ENCODE measurements at places on chromosomes 16 and 17.
A peak's percentile ranks its signal among the peaks of the same experiment; 100 is the strongest.

DNA sequence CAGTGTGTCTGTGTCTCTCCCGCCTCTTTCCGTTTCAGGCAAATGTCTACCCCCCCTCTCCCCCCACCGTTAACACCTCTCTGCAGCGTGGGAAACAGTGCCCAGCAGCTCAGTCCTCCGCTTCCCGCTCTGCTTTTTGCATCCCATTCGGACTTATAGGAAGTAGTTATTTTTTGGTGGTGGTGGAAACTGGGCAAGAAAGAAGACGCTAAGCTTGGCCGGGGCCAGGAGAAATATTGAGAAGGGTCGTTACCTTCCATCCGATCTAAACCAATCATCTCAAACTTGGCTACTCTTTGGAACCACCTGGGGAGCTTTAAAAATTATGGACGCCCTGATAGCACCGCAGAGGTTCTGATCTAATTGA is 499 bp upstream of the HLF start:
- DNase-seq = no peak

DNA sequence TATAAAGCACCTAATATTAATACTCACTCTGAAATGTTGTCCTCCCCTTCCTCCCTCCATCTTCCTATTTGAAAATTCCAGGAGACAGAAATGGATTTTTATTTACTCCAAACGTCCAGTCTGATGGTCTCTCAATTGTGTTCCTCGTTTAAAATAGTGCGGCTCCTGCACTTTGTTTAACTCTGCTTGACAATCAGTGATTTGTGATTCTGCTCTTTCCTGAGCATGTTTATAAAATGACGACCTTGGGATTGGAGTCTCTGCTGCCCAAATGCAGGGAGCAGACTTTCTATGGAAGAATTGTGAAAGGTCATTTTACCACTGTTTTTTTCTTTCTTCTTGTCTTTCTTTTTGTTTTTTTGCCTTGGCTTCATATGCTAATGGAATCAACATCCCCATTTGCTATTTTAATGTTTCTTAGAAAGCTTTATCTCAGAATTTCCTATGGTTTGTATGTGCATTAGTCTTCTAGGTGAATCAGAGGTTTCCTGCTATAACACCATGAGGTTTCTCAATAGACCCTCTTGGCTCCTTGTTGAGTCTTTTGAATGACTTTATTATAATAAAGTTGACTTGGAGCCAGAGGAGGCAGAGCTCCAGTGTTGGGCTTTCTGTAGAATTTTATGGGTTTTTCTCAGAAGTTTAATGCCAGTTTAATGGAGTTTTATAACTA is 376.5 kb downstream of the CDH11 start:
- no peak for DNase-seq

- DNase-seq = no peak
These were observed 7.9 kb downstream of the MSI2 start for GRCh38 chr17:57264250-57264649.

- DNase-seq = peak; percentile 42
These were observed 1.2 kb downstream of the PCGF2 start for GRCh38 chr17:38746849-38747462.

DNA sequence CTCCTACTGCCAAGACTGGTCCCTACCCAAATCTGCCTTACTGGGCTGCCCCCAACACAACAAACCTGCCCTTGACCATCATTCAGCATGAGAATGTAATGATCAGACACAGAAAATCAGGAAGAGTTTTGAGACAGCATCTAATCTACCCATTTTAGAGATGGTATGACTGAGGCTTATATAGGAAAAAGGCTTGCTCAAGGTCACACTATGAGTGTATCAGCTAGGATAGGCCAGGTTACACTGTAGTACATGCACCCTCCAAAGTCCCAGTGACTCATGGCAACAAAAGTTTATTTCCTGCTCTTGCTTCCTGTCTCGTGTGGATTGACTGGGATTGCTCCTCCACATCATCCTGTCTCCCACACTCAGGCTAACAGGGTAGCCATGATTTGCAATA is 27.9 kb downstream of the NLRC5 start:
- DNase-seq = no peak

- no peak for DNase-seq
These were observed 40.6 kb downstream of the RAB11FIP4 start for GRCh38 chr17:31431852-31432658.

DNA sequence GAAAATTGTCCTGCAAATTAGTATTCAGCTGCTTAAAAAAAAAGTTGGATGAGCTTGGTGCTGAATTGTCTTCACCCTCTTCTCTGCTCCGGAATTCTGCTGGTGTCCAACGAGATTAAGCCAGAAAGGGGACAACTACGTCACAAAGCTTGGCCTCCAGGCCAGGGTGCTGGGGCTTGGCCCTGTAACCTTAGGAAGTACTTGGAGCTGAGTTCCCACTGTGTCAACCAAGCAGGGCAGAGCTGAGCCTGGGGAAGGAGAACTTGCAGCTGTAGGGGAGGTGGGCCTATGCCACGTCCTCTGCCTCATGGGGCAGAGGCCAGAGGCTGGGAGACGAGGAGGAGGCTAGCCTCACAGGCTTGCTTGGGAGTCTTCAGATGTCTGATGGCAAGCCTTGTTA is 71.2 kb downstream of the CLEC16A start:
- DNase-seq = no peak

- no peak for DNase-seq
These were observed 996 bp downstream of the TNFSF13 start for GRCh38 chr17:7559320-7560171.

- DNase-seq = no peak
These were observed 53.0 kb downstream of the SF3B3 start for GRCh38 chr16:70576431-70577255.

- DNase-seq = no peak
These were observed 674 bp downstream of the TOM1L1 start for GRCh38 chr17:54901230-54901822.

DNA sequence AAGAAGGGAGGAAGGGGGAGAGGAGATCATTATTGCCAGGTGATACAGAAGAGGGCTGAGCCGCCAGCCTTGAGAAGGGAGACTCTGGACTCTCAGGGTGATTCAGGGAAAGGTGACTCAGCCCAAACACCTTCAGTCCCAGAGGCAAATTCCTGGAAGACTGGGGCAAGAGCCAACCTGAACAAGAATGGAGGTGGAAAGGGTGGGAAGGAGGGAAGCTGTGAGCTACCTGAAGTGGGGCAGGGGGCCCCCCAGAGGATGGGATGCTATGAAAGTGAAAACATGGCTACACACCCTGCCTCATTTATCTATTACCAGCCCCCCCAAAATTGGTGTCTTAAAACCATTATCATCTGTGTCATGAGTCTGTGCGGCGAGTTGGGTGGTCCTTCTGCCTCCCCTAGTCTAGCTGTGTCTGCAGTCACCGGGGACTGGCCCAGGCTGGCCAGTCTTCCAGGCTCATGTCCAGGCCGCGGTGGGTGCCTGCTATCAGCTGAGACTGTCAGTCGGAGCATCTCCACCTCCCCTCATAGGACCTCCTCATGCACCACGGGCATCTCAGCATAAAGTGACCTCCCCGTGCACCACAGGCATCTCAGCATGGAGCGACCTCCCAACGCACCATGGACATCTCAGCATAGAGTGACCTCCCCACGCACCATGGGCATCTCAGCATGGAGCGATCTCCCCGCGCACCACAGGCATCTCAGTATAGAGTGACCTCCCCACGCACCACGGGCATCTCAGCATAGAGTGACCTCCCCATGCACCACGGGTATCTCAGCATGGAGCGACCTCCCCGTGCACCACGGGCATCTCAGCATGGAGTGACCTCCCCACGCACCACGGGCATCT is 3.2 kb upstream of the SLC47A2 start:
- no peak for DNase-seq

GRCh38 chr16:53545433-53545832 is 42.4 kb upstream of the AKTIP start:
- no peak for DNase-seq

GRCh38 chr16:49464877-49465504 is 91.4 kb downstream of the C16orf78 start:
- no peak for DNase-seq

GRCh38 chr16:89237733-89238132 is 20.2 kb downstream of the ZNF778 start:
- DNase-seq = no peak

- no peak for DNase-seq
These were observed 539 bp upstream of the KRTAP4-8 start for GRCh38 chr17:41098481-41098880.

GRCh38 chr17:30476726-30477082 is 504 bp upstream of the GOSR1 start:
- DNase-seq = no peak

GRCh38 chr16:30953511-30954124 is 3.9 kb upstream of the SETD1A start:
- peak; percentile 78 for DNase-seq

DNA sequence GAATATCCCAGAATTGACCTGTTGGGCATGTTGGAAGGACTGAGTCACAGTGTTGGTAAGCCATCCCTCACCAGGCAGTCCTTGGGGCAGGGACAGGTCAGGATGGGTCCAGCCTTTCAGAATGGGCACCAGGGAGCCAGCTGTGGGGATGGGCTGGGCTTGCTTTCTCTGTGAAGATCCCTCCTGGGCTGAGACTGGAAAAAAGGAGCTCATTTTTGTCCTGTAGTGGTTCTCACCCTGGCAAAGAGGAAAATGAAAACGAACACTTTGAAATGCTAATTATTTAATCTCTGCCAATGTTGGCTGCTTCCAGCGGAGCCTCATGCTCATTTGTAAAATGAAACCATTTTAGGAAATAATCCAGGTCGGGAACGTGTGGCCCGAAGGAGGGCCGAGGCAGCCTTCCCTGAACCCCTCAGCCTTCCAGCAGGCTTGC is 237.5 kb upstream of the SALL1 start:
- DNase-seq = no peak

- no peak for DNase-seq
These were observed 25.4 kb downstream of the CRHR1 start for GRCh38 chr17:45809499-45809898.

- DNase-seq = no peak
These were observed 11.2 kb upstream of the CORO6 start for GRCh38 chr17:29633886-29634285.

DNA sequence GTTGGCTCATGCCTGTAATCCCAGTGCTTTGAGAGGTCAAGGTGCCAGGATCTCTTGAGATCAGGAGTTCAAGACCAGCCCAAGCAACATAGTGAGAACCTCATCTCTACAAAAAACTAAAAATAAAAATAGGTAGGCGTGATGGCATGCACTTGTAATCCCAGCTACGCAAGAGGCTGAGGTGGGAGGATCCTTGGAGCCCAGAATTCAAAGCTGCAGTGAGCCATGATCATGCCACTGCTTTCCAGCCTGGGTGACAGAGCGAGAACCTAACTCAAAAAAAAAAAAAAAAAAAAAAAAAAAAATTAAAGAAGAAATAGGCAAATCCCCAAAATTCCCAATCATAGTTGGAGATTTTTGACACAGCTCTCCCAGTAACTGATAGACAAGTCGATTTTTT is 32.2 kb upstream of the SRCIN1 start:
- DNase-seq = no peak

DNA sequence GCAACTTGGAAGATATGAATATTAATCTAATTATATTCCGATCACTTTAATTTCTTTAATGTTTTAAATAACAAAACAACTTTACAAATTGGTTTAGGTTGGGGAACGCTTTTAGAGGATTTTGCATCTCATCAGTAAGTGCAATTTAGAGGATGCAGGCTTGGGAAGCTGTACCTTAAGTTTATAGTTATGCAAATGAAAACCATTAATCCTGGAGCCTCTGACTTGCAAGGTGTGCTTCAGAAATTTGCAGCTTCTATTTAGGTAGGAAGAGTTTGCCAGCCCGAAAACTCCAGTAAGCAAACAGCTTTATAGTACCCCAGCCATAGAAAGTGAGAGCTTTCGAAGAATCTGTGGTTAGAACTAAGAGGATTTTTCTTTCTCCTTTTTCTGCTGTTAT is 547.0 kb downstream of the MAF start:
- no peak for DNase-seq

GRCh38 chr16:87380403-87380802 is 3.2 kb downstream of the FBXO31 start:
- DNase-seq = no peak

DNA sequence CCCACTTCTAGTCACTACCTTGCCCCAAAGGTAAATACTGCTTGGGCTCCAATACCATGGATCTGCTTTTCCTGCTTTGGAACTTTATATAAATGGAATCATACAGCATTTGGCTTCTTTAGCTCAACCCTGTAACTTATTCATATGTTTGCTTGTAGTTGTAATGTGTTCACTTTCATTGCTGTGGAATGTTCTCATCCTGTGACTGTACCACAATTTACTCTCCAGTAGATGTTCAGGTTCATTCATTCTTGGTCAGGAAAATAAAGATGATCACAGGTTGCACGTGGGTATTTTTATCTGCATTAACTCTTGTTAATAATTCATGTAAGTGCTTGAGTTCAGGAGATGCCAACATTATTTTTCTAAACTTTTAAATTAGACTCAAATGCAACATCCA is 6.7 kb upstream of the BEAN1 start:
- no peak for DNase-seq

GRCh38 chr17:17152385-17152784 is 53.7 kb downstream of the PLD6 start:
- no peak for DNase-seq

DNA sequence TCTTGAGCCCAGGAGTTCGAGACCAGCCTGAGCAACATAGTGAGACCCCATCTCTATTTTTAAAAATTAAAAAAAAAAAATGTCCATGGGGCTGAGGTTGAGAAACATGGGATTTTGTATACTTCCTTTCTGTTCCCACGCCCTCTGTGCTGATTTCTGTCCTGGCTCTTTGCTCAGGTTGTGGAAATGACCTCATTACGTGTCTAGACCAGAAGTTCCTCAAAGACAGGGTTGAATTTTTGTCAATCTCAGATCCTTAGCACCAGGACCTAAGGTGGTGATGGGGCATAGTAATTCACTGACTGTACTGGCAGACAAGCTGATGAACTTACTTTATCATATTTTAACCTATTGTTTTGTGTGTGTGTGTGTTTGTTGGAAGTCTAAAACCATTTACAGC is 11.2 kb upstream of the HNF1B start:
- no peak for DNase-seq

- no peak for DNase-seq
These were observed 61.4 kb downstream of the NXN start for GRCh38 chr17:917941-918740.

DNA sequence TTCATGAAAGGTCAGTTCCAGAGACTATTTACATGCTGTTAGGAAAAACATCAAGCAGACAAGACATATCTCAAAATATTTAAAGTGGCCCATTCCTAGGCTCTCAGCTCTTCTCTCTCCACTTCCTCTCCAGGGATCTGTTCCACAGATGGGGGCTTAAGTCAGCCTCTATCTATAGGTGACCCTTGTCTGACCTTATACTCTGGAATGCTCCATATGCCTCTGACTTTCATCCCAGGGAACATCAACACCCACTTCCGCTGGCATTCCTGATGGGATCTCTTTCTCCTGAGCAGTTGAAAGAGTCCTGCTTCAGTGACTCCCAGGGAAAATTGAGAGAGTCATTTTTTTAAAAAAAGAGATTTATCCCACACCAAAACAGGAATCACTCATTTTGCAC is 11.5 kb upstream of the WIPI1 start:
- no peak for DNase-seq
